Ovary (tissue), 10 donors: ENCODE measurements at places on chromosomes 13 and 19.

- DNase-seq = no peak
These were observed 1.3 kb upstream of the CALM3 start for GRCh38 chr19:46599716-46600373.

GRCh38 chr13:73696713-73697112 lies 437.5 kb downstream of the KLF12 start:
- DNase-seq = no peak

- DNase-seq = no peak
These were observed 6.0 kb upstream of the RSPH6A start for GRCh38 chr19:45821103-45821521.

DNA sequence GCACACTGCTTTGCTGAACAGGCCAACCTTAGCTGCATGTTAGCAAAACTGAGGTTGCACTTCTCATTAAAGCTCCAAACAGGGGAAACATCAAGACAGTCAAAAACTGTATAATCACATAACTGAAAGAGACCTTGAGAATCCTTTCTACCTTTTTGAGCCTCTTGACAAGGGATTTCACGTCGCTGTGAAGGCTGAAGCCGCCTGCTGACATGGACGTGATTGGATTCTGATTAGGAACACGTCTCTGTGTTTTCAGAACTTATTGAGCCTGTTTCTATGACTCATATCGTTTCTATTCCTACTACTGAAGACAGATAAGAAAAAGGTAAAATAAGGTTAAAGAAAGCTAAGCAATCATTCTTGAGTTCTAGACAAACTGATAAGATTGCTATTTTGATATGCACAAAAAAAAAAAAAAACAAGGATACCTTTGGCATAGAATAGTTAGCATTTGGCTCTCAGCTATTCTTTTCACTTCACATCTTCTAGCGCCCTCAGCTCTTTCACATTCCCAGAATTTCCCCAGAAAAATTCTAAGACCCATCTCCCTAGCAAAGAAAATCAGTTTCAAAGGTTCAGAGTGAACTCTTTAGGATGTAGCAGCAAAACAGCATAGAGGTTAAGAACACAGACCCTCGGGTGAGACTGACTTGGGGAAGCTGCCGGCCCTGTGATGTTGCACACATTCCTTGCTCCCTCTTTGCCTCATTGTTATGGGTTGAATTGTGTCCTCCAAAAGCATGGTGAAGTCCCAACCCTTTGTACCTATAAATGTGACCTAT lies 81.6 kb downstream of the DOCK9 start:
- DNase-seq = no peak

DNA sequence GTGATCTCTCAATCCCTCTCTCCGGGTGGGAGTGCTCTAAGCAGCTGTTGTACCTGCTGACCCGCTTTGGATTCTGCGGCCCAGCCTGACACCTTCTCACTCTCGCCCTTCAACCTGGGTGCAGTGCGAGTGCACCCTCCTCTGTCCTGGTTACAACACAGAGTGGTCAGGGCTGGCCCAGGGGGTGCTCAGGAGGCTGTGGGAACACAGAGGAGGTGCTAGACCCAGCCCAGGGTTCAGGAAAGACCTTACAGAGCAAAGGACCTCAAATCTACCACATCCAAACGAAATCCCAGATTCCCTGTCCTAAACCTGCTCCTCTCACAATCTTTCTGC lies 23.7 kb downstream of the ZNF175 start:
- no peak for DNase-seq

DNA sequence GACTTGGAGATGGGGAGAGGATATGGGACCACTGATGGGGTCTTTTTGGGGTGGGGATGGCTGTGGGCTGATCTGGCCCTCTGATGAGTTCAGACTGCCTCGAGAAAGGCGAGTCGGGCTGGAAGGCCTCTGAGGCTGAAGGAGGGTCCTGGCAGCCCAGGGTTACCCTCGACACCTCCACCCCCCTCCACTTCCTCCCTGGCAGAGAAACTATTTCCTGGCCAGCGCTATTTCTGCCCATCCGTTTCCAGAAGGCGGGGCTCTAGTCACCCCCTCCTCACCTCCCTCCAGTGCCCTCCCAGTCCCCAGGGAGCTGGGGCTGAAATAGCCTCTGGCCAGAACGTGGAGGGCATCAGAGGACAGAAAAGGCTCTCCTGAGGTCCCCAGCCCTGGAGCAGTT lies 9.7 kb downstream of the EXOC3L2 start:
- DNase-seq = no peak

- DNase-seq = peak; percentile 18
These were observed 737 bp downstream of the XRCC1 start for GRCh38 chr19:43574424-43575155.

DNA sequence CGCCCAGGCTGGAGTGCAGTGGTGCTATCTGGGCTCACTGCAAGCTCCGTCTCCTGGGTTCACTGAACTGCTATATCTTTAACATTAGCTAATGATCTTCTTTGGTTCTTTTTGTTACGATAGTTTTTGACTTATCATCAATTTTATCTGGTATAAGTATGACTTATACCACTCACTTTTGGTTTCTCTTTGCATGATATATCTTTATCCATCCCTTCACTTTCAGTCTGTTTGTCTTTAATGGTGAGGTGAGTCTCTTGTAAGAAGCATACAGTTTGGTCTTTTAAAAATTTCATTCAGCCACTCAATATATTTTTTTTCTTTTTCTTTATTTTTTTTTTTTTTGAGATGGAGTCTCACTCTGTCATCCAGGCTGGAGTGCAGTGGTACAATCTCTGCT lies 58.4 kb downstream of the ADGRE1 start:
- no peak for DNase-seq

DNA sequence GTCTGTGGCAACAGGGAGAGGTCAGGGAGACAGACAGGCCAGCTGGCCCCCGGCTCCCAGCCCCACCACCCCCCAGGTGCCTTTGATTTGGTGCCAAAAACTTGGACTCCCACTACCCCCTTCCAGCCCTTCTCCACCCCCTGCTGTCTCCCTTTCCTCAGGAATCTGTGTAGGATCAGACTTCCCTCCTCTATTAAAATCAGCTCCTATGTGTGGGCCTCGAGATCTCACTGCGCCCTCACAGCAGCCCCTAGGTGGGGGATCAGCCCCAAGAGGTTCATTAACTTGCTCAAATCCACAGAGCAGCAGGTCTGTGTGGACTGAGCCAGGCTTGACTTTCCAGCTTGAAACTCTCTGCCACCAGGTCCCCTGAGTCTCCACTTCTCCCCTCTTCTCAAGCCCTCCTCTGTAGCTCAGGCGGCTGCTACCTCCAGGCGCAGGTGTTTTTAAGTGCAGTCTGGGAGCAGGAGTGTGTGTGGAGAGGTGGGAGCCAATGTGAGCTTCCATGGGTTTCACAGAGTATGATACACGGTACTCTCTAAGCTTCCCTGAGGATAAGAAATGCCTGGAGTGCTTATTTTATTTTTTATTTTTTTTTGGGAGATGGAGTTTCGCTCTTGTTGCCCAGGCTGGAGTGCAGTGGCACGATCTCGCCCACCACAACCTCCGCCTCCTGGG lies 1.7 kb downstream of the GAPDHS start:
- DNase-seq = no peak

DNA sequence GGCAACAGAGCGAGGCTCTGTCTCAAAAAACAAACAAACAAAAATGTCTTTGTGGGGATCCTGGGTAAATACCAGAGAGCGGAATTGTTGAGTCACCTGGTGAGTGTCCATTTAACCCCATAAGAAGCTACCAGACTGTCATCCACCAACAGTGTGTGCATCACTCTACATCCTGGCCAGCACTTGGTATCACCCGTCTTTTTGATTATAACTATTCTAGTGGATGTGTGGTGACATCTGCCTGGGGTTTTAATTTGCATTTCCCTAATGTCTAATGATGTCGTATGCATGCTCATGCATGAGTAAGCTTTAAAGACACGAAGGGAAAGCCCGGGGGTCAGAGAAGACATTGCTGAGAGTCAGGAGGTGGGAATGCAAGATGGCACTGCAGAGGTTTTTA lies 126.7 kb upstream of the MRI1 start:
- DNase-seq = no peak

DNA sequence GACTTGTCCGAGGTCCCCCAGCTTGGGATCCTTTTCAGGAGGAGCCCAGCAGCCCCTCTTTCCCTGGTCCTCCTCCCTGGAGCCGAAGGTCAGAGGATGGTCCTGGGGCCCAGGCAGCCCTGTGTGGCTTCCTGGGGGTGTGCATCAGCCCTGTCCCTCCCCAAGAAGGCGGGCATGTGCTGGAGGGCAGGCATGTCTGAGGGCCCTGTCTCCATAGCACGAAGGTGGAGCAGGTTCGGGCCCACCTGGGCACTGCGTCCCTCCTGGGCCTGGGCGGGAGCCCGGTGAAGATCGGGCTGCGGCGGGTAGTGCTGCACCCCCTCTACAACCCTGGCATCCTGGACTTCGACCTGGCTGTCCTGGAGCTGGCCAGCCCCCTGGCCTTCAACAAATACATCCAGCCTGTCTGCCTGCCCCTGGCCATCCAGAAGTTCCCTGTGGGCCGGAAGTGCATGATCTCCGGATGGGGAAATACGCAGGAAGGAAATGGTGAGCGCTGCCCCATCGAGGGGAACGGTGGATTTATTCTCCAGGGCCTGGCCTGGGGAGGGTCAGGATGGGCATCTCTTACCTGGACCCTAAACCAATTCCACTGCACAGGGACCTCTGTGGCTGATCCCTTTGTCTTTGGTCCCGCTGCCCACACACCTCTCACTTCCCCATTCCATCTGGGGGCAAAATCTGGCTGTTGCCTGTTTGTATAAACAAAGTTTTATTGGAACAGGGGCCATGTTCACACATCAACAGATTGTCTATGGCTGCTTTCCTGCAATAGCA lies 10.9 kb downstream of the TIMM13 start:
- no peak for DNase-seq

- no peak for DNase-seq
These were observed 22.0 kb upstream of the LRRC4B start for GRCh38 chr19:50590191-50590590.

DNA sequence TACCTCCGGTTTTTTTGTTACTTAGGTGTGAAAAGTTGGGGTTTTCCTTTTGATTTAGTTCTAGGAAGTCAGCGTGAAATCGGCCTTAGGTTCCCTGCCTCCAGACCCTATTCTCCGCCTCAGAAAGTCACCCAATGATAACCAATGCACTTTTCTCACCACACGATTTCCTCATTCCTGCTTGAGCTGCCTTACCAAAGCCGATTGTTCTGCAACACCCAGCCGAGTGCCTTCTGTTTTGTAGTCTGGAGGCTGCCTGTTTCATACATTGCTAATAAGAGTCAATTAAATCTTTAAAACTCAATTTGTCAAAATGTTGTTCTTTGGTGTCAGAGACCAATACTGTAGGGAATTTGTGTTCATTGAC lies 39.7 kb downstream of the GJA3 start:
- DNase-seq = no peak

DNA sequence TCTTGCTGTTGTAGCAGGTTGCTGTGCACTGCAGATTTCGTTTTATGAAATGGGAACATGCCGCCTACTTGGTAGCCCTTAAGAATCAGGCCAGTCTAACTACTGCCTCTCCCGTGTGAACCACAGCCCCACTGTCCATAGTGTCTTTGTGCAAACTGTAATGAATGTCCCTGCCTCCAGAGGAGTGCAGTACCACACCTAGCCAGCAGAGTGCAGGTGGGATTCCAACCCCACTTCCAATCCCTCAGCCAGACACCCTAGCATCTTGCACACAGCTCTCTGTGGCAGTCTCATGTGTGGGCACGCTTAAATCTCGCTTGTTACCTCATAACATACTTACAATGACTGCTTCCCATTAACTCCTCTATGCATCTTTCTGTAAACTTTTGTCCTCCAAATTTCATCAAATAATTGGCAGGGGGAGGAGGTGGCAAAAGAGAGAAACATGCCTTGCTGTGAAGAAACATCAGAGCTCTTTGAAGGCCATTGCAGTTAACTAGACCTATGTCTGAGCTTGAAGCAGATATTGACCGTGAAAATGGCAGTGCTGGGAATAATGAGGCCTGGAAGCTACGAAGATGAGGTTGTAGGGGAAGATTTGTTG lies 47.2 kb downstream of the ZAR1L start:
- no peak for DNase-seq

DNA sequence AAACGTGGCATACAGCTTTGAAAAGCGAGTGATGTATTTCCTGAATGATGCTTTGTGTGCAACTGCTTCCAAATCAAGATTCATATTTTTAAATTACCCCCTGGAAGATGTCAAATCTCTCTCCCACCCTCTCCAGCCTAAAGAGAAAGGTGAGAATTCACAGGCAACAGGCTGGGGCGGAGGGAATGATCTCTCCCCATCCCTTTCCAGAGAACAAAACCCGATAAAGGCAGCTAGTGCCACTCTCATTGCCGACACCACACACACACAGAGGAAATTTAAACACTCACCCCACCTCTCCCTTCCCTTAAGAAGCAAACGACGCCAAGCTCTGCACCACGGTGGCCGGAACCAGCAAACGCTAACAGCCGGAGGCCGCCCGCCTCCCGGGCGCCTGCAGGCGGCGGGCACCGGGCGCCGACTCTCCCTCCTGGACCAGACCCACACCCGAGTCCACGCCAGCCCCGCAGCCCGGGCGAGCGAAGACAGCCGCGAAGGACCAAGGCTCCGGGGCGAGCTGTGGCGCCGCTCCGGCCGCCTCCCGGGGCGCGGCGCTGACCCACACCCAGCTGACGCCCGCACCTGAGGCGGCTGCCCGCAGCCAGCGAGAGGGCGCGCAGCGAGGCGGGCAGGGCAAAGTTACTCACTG lies 477 bp downstream of the LNX2 start:
- DNase-seq = no peak

DNA sequence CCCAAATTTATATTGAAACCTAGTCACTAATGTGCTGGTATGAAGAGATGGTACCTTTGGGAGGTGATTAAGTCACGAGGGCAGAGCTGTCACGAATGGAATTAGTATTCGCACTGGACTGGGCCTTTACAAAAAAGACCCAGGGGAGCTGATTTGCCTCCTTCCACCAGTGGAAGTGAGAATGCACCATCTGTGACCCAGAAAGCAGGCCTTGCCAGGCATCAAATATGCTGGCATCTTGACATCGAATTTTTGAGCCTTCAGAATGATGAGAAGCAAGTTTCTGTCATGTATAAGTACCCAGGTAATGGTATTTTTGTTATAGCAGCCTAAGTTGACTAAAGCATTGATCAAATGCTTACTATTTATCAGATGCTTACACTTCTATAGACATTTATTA lies 373.6 kb downstream of the FGF14 start:
- no peak for DNase-seq

DNA sequence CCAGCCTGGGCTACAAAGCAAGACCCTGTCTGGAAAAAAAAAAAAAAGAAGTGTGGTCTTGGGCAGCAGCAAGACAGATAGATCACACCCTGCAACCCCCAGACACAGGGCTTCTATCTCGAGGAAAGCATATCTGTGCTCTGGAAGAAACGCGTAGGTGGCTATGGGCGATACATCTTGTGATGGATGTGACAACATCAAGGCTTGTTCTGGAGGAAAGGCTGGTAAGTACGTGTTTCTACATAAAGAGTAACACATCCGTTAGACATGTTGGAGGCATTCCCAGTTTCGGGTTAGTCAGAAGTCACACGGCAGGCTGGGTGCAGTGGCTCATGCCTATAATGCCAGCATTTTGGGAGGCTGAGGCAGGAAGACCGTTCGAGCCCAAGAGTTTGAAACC lies 6.6 kb upstream of the DHDH start:
- no peak for DNase-seq

- peak; percentile 83 for DNase-seq
These were observed 1.0 kb downstream of the PRMT1 start for GRCh38 chr19:49677901-49678674.
